ENCODE measurements at places on chromosomes 3 and 15.

DNA sequence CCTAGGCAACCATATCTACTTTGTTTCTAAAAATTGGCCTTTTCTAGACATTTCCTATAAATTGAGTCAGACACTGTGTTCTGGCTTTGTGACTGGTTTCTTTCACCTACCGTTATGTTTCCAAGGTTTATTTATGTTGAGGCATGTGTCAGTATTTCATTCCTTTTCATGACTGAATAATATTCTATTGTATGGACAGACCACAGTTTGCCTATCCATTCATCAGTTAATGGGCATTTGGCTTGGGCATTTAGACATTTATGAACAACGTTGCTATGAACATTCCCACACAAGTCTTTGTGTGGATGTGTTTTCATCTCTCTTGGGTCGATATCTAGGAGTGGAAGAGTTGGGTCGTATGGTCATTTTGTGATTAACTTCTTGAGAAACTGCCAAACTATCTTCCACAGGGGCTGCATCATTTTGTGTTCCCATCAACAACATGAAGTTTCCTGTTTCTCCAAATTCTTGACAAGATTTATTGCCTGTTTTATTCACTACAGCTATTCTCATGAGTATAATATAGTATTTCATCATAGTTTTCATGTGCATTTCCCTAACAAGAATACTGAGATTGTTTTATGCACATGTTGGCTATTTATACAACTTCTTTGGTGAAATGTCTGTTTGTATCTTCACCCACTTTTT lies 3.5 kb upstream of the EFCC1 start:
- DNase-seq, result no peak

DNA sequence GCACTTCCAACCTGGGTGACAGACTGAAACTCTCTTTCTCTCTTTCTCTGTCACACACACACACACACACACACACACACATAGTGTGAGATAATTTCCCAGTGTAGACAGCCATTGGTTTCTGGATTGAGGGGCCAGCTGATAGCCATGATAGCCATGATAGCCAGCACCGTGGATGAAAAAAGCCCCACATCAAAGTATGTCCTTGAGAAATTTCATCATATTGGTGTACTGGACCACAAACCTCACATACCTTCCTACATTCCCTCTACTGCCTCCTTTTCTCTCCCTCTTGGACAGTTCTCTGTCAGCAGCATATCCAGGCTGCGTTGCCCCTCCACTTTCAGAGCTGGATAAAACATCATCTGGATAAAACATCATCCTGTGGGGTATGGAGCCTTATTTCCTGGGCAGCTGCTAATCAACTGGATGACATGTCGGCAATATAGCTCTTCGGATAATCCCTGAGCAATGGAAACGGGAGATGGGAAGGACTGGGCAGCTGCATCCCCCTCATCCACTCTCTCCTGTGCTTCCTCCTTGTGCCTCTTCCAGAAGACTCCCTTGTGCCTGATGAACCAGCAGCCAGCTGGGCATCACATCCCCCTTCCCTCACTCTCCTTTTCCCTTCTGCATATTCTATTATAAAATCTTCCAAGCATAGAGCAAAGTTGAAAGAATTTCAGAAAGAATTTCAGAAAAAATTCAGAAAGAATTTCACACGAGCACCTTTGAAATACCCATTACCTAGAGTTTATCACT lies 39.3 kb downstream of the GRK7 start:
- no peak for DNase-seq

DNA sequence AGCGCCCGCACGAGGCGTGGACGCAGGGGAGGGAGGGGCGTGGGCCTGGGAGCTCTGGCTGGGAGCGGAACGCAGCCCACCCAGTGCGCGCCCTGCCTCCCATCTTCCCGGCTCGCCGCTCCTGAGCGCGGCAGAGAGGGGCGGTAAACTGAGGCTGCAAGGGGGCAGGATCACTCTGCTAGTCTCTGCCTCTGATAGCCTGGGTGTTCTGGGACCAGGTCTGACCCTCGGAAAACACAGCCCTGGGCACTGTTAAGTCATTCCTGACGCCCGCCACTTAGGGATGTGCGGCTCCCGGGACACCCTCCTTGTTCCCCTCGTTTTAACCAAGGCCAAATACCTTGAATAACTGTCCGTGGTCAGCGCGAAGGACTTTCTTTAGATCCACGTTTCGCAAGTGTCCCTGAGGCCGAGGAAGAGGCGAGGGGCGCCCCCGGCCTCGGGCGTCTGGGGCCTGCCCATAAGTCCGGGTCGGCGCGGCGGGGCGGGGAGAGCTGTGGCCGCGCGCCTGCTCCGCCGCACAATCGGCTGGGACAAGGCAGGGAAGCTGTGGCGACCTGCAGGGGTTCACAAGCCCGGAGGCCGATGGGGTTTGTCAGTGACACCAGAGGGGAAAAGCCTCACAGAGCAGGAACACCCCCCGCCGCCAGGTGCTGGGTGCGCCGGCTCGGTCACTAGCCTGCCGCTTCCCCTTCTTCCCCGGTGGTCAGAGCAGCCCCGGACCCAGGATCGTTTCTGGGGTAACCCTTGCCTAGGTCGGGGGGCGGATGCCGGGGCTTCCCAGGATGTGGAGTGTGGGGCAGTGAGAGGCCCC lies 1.5 kb downstream of the ITPKA start:
- DNase-seq, result no peak

DNA sequence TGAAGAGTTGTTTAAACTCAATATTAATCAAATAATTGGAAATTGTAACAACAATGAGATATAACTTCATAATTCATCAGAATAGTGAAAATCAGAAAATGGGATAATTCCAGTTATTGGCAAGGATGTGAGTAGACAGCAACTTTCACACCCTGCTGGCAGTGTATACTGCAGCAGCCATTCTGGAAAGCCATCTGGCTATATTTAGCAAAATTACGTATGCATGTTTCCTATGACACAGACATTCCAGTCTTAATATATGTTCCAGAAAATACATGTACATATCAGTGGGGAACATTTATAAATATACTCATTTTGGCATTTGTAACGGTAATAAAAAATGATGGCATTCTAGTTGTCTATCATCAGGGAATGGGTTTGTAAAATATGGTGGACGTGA lies 564.1 kb downstream of the GBE1 start:
- DNase-seq, result no peak

GRCh38 chr3:120145542-120146285 lies 51.5 kb upstream of the GSK3B start:
- DNase-seq, result no peak

Measured in stimulated activated CD8-positive, alpha-beta memory T cell treated with anti-CD3 and anti-CD28 coated beads, Interleukin-12 subunit alpha, Interleukin-12 subunit beta, amount 100 ng/mL, for 1 hour (primary cell).